ENCODE measurements at places on chromosomes 5 and 9. TPM values are rescaled to one million over a fixed set of nuclear protein-coding genes. Genes with fewer than 3 reads are reported as not detected.

GRAMD2B gene
- 28.2 TPM for total RNA-seq

TRIM41 gene
- 24.8 TPM for total RNA-seq

- no peak for DNase-seq
These were observed 60.0 kb upstream of the TUT7 start for GRCh38 chr9:86413971-86414880.

DNA sequence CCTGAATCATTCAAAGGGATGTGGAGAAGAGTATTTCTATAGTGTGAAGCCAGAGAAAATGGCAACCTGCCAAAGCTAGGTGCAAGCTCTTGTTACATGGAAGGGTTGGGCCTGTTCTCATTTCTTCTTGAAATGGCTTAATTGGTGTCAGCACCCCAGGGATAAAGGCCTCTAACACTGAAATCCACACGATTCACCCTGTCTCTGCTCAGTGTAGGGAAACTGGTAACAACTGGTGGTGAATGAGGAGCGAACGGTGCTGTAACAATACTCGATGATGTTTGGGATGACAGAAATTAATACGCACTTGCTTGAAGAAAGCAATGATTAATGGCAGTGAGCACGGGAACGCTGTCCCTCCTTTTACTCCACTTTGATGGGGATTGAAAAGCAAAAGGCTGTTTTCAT, 16.2 kb downstream of the PBX3 start:
- no peak for DNase-seq

GRCh38 chr5:118392491-118392890, 595.9 kb downstream of the DTWD2 start:
- no peak for DNase-seq

- peak; percentile 45 for DNase-seq
These were observed 635 bp downstream of the FBN2 start for GRCh38 chr5:128537221-128537999.

DNA sequence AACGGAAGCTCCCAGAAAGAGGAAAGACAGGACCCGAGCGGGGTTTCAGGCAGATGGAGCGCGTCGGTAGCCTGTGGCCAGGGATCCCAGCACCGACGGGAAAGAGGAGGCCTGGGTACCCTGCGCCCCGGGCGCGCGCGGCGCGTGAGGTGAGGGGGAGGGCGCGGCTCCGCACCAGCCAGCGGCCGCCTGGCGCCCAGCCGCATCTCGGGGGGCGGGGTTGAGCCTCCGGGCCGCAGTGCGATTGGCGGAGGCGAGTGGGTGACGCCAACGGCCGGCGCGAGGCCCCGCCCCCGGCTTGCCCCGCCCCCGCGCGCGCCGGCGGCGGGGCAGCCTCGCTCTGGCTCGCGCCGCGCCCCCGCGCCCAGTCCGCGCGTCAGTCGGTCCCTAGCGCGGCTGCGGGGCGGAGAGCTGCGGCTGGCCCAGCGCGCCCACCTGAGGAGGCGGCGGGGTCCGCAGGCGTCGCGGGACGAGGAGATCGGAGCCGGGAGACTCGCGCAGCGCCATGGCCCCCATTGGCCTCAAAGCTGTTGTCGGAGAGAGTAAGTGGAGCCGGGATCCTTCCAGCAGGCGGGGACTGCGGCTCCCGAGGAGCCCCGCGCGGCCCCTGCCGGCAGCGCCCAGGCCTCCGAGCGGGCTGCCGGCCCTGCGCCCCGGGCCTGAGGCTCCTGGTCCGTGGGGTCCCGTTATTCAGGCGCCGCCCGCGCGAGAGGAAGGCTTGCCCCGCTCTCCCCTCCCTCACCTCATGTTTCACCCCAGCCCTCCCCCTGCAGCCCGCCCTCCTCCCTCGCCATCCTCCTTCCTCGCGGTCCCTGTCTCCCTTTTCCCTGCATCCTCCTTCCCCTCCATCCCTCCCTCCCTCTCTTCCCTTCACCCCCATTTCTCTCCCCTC, at the start of gene STXBP1:
TSS of gene STXBP1 (plus strand) at position 379 of the 892 bp plus-strand sequence. CDS start at position 506, 127 bp downstream.
- peak; percentile 95 for DNase-seq

- DNase-seq, result no peak
These were observed 88.3 kb downstream of the ANKRD33B start for GRCh38 chr5:10652151-10652550.

DNA sequence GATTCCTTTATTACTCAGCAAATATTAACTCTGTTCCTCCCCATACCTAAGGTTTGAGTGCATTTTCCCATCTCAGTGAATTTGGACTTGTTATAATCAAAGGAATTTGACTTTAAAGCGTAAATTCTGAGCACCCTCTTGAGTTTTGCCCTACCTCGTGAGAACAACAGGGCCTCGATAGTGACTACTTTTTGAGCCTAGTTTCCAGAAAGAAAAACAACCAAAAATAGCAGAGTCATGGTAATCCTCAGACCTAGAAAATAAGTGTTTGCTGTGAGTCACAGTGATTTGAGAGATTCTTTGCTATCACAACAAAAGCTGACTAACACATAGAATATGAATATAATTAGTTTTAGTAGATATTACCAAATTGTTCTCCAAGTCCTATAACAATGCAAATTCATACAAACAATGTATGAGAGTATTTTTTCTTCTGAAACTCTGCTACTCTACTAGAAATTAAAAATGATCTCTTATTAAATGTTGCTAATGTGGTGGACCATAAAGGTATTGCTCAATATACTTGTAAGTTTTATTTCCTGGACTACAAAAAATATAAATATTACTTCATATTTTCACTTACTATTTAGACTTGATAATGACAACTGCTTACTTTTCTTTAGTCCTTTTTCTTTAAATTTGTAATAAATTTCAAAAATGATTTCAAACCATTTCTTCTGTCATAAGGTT, 759.7 kb downstream of the BRINP1 start:
- no peak for DNase-seq

GRCh38 chr9:27183701-27184100, 74.7 kb downstream of the TEK start:
- DNase-seq, result no peak

DNA sequence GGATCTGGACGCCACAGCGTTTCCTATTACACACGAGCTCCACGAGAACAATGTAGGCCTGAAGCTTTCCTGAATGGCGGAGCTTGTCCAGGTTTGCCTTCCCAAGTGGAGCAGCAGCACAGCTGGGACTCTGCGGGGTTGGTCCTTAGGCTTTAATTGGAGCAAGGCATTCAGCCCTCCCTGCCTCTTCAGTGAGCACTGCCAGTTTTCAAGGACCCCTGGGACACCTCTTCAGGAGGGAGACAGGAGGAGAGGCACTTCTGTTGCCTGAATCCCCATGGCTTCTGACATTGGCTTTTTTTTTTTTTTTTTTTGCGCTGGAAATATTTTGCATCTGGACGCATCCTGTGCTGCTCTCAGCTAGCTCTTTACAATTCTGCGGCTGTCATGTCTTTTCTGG, 179.4 kb downstream of the SEMA6A start:
- DNase-seq, result no peak

DNA sequence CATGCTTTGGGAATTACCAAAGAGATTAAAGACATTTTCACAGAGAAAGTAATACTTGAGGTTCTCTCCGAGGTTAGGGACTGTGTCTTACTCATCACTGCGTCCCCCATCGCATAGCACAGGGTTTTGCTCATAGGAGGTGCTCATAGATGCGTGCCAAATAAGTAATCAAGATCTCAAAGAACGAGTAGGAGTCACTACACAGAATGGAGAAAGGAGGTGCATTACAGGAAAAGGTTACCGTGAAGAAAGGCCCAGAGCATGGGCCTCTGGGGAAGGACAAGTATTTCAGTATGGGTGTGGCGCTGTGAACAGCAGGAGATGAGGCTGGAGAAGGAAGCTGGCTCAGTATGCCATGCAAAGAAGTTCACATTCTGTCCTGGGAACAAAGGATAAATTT, 182.4 kb downstream of the ACTL7B start:
- no peak for DNase-seq

All from heart left ventricle (tissue), 16 donors.